Activated T-helper 1 cell treated with anti-CD3 and anti-CD28 coated beads, Interleukin-12 subunit alpha, Interleukin-12 subunit beta, Interleukin-2, Interleukin-4 antibody, amounts not matched to agents 30 ng/mL and 10 ng/mL and 1 ng/mL, durations not matched to agents 14 hours and 24 hours and 36 hours (primary cell): ENCODE measurements at places on chromosomes 5 and 9.

GRCh38 chr5:96410013-96410412 lies 23.0 kb downstream of the PCSK1 start:
- DNase-seq = no peak
- no peak overlapping the region for H3K27ac ChIP-seq
- no peak overlapping the region for H3K4me3 ChIP-seq
- H3K27me3 ChIP-seq = peaks cover 3% of the 10 kb centered on the region
- no peaks in the 10 kb centered on the region for H3K36me3 ChIP-seq
- no peaks in the 10 kb centered on the region for H3K4me1 ChIP-seq

DNA sequence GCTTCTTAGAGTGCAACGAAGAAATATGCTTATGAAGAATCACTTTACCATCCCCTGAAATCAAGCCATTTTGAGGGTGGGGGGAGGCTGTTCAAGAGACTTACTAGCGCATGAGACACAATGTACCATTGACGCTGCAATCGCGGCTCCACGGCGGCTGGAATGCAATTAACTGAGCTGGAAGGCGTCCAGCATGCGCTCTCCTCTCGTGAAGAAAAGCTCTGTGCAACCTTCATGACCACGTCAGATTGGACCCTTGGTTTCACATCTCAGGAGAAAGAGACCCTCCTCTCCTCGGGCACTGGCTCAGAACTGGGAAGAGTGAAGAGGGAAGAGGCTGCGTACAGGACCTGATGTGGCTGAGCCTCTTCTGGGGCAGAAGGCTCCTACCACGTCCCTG lies 138.5 kb upstream of the IRX2 start:
- H3K27me3 ChIP-seq = no peaks in the 10 kb centered on the region
- DNase-seq = no peak
- no peaks in the 10 kb centered on the region for H3K4me1 ChIP-seq

GRCh38 chr5:64789457-64789856 lies 20.7 kb downstream of the CWC27 start:
- H3K27me3 ChIP-seq = no peaks in the 10 kb centered on the region
- H3K4me3 ChIP-seq = no peak overlapping the region
- H3K27ac ChIP-seq = no peak overlapping the region
- peaks cover 7% of the 10 kb centered on the region for H3K4me1 ChIP-seq
- DNase-seq = no peak

GRCh38 chr5:113085084-113085414 lies 108.5 kb downstream of the DCP2 start:
- DNase-seq = no peak
- H3K4me1 ChIP-seq = no peaks in the 10 kb centered on the region
- no peaks in the 10 kb centered on the region for H3K36me3 ChIP-seq

DNA sequence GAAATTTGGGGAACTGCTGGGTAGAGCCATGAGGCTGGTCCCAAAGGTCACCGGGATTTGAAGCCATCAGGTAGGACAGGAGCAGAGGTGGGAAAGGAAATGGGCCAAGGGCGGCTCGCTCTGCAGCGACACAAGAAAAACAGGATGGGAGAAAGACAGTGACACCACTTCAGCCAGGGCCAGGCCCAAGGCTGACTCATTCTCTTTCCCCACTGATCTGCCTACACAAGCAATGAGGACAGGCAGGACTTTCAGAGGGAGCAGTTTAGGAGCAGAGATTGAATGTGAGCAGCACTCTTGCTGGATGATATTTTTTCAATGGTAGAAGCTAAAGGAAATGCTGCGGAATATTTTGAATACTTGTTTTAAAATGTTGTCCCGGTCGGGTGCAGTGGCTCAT lies 3.5 kb downstream of the RUFY1 start:
- peaks cover 34% of the 10 kb centered on the region for H3K4me1 ChIP-seq
- no peak for DNase-seq
- peak overlapping the region; percentile 73 for H3K27ac ChIP-seq

- H3K27ac ChIP-seq = no peak overlapping the region
- no peak overlapping the region for H3K4me3 ChIP-seq
- no peaks in the 10 kb centered on the region for H3K27me3 ChIP-seq
- H3K36me3 ChIP-seq = no peaks in the 10 kb centered on the region
Measured at GRCh38 chr9:82116556-82116955, 128.0 kb downstream of the SPATA31D1 start.

- H3K27ac ChIP-seq = peak overlapping the region; percentile 51
- peaks cover 60% of the 10 kb centered on the region for H3K4me1 ChIP-seq
- H3K27me3 ChIP-seq = no peaks in the 10 kb centered on the region
- H3K4me3 ChIP-seq = no peak overlapping the region
- no peaks in the 10 kb centered on the region for H3K36me3 ChIP-seq
- no peak for DNase-seq
Measured at GRCh38 chr9:129607027-129607387, 13.9 kb downstream of the C9orf50 start.

DNA sequence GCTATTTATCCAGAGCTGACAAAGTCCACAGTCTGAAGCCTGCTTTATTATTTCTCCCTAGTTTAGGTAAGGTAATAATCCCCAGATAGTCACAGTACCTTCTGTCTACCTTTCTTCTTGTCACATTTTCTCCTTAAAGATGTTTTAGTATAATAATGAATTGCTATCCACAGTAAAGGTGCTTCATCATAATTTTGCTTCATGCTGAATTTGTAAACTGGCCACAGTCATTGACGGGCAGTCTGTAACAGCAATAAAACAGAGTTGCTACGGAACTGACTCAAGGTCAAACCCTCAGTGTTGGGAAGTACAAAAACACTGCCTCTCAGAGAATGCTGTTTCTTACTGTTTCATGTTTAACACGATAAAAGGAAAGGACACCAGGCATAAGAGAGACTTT lies 195.7 kb downstream of the ZNF608 start:
- H3K4me3 ChIP-seq = no peak overlapping the region
- no peaks in the 10 kb centered on the region for H3K36me3 ChIP-seq
- H3K27ac ChIP-seq = no peak overlapping the region
- H3K27me3 ChIP-seq = no peaks in the 10 kb centered on the region
- no peaks in the 10 kb centered on the region for H3K4me1 ChIP-seq
- no peak for DNase-seq

DNA sequence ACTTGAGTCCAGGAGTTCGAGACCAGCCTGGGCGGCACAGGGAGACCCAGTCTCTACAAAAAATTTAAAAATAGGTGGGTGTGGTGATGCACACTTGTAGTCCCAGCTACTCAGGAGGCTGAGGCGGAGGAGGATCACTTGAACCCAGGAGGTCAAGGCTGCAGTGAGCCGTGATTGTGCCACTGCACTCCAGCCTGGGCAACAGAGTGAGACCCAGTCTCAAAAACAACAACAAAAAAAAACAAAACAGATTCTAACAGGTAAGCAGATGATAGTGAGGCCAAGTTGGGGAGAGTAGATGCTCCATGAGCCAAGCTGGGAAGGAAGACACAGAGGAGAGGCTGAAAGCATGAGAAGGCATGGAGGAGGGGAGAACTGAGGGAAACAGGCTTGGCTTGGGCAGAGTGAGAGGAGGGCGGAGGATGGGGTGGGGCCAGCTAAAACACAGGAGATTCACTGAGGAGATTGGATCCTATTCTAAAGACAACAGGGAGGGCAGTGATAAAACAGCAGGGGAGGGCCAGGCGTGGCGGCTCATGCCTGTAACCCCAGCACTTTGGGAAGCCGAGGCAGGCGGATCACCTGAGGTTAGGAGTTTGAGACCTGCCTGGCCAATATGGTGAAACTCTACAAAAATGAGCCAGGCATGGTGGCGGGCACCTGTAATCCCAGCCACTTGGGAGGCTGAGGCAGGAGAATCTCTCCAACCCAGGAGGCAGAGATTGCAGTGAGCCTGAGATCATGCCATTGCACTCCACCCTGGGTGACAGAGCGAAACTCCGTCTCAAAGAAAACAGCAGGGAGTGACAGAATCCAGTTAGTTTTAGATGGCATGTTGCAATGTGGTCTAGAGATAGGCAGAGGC lies 8.4 kb downstream of the RPS14 start:
- H3K27me3 ChIP-seq = peaks cover 2% of the 10 kb centered on the region
- DNase-seq = no peak
- peak overlapping the region; percentile 25 for H3K27ac ChIP-seq
- H3K36me3 ChIP-seq = peaks cover 28% of the 10 kb centered on the region

DNA sequence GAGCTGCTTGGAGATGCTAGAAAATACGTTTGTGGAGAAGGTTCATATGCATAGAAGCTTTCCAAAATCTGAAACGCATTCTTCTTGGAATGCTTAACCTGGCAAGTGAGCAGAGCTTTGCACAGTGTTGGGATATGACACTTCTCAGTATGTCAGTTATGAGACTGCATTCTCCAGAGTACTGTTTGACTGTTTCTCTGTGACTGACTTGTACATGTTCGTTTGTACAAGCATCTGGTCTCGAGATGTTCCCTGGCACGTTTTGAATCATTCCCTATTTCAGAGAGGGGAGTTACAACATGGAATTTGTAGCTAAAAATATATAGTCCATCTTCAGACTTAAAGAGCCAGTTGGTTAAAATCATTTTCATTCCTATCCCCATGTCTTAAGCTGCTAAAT lies 272.4 kb downstream of the ARRDC3 start:
- H3K27ac ChIP-seq = no peak overlapping the region
- no peaks in the 10 kb centered on the region for H3K4me1 ChIP-seq
- peaks cover 7% of the 10 kb centered on the region for H3K27me3 ChIP-seq
- no peak overlapping the region for H3K4me3 ChIP-seq

DNA sequence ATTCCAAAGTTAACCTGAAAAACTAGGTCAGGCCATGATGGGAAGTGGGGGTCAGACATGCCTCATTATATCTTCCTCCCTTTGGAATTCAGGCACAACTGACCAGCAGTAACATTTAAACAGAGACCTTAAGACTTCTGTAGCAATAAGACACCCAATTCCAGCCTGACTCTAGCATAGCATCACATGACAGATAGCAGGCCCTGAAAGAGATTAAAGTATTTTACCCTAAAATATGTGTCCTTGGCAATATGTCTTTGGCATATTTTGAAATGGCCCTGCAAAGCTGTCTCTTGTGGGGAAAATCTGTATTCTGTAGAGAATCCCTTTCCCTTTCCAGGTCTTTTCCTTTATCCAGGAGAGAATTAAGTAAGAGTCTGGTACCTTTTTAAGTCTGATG lies 34.3 kb downstream of the S1PR3 start:
- H3K4me3 ChIP-seq = no peak overlapping the region
- no peaks in the 10 kb centered on the region for H3K36me3 ChIP-seq
- no peaks in the 10 kb centered on the region for H3K4me1 ChIP-seq
- no peak for DNase-seq
- H3K27me3 ChIP-seq = peaks cover 4% of the 10 kb centered on the region

DNA sequence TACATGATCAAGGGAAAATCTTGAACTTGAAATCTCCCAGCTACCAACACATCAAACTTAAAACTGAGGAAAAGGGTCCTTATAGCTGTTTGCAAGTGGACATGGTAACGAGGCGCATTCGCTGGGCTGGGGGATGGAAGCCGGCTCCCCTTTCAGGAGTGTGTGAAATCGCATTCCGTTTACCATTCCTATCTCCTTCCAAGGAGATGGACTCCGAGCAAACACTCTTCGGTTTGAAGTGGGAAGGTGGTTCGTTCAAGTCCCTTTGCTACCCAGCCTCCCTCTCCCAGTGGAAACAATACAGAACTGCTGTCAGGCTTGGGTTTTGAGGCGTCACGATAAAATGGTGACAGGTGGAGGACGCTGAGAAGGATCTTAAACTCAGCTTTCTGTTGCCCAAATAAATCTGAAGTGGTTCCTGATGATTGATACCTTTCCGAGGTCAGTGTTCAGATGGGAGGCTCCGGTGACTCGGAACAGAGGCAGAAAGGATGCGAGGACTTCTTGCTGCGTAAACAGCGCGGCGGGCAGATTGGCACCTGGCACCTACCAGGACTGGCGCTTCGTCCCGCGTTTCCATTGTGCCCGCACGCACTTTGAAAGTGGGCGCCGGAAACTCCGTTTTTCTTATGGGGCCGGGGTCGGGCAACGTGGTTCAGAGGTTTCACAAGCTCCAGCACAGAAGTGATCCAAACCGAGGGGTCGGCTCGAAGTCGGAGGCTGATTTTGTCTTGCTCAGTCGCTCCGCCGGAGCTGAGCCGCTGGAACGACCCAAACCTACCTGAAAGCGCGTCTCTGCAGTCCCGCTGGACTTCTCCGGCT lies 7.0 kb downstream of the MSX2 start:
- no peak for DNase-seq
- H3K4me1 ChIP-seq = no peaks in the 10 kb centered on the region
- no peak overlapping the region for H3K4me3 ChIP-seq
- no peak overlapping the region for H3K27ac ChIP-seq

- no peak overlapping the region for H3K27ac ChIP-seq
- no peak for DNase-seq
- H3K4me1 ChIP-seq = no peaks in the 10 kb centered on the region
- H3K36me3 ChIP-seq = no peaks in the 10 kb centered on the region
Measured at GRCh38 chr5:104702212-104702611, 1139.6 kb upstream of the NUDT12 start.

DNA sequence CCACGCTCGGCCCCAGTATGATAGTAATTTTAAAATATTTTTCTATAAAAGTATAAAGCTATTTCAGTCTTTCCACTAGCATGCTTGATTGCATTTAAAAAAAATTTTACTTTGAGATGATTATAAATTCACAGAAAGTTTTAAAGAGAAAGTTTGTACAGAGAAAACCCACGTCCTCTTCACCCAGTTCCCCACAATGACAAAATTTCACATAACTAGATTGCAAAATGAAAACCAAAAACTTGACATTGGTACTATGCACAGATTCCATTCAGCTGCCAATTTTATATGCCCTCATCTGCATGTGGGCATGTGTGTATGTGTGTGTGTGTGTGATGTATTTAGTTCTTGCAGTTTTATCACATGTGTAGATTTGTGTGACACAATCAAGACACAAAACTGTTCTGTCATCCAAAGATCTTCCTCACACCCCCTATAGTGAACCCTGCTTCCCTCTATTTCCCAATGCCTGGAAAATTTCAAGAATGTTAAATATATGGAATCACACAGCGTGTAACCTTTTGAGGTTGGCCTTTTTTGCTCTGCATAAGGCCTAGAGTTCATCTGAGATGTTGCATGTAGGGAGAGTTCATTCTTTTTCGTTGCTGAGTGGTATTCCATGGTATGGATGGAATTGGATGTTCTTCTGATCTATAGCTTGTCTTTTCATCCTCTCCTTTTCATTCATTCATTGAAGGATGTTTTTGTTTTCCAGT lies 56.9 kb upstream of the BARHL1 start:
- DNase-seq = no peak
- H3K27ac ChIP-seq = no peak overlapping the region
- H3K4me1 ChIP-seq = no peaks in the 10 kb centered on the region
- H3K4me3 ChIP-seq = no peak overlapping the region

GRCh38 chr5:140345919-140346347 lies 470 bp downstream of the HBEGF start:
- H3K4me1 ChIP-seq = peaks cover 77% of the 10 kb centered on the region
- peaks cover 27% of the 10 kb centered on the region for H3K36me3 ChIP-seq
- no peaks in the 10 kb centered on the region for H3K27me3 ChIP-seq
- DNase-seq = no peak
- peak overlapping the region; percentile 99 for H3K27ac ChIP-seq

DNA sequence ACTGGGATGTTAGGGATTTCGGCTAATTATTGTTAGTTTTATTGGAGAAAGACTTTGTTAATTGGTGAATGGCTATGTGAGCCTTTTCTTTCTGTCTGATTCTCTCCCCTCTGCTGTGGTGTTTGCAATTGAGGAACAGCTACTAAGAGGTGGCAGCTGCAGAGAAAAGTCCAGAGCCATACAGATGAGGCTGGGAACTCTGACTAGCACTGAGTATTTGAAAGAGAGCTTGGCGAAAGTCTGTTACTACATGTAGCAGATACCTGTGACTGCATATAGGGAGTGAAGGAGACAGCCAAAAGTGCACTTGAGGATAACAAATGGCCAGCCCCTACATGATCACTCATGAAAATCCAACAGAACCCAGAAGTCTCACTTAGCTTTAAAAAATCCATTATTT lies 44.3 kb upstream of the HSPB3 start:
- no peaks in the 10 kb centered on the region for H3K36me3 ChIP-seq
- peaks cover 15% of the 10 kb centered on the region for H3K27me3 ChIP-seq
- no peak overlapping the region for H3K4me3 ChIP-seq
- no peak for DNase-seq
